G401 (cell line): ENCODE measurements at places on chromosomes 11 and 22. TPM values are rescaled to one million over a fixed set of nuclear protein-coding genes. Genes with fewer than 3 reads are reported as not detected.

GRCh38 chr11:115269191-115269950 lies 234.8 kb downstream of the CADM1 start:
- peak; percentile 72 for DNase-seq

DNA sequence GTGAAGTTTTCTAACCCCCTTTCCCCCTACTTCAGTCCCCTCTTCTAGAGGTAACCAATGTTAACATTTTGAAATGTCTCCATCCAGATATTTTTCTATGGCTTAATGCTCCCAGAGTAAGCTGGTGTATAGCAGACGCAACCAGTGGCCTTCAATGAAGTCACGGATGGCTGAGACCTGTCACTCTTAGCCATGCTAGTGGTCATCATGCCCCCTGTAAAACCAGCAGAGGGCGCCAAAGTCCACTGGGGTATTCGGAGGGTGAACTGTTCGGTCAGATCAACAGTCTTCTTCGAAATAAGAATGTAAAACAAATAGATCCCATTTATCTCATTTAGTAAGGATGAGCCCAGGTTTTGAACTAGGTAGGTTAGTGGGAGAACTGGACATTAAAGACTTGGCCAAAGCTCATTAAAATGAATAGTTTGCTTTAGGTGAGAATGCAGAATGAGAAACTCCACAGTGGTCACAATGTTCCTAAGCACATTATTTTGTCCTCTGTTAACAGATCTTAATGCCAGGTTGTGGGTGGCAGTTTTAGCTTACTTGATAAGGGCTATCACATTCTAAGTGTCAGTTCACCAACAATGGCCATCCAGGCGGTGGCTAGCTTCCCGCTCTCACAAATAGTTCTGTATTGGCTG lies 8.6 kb upstream of the MMP8 start:
- DNase-seq, result peak; percentile 15

DNA sequence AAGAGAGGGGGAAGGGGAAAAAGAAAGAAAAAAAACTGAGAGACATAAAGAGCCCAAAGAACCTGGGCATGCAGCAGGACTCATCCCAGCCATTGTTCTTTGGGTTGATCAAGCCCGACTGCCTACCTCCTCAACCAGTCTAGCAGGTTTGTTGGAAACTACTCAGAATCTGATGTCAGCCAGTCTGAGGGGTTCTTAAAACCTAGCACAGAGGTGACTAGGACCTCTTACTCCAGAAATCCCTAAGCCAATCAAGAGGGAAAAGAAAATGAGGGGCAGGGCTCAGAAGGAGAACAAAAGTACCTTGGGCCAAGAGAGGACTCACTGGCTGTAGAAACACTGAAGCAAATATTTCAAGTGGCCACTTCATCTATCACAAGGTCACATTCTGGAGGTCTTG lies 228.0 kb downstream of the AASDHPPT start:
- DNase-seq, result no peak

DNA sequence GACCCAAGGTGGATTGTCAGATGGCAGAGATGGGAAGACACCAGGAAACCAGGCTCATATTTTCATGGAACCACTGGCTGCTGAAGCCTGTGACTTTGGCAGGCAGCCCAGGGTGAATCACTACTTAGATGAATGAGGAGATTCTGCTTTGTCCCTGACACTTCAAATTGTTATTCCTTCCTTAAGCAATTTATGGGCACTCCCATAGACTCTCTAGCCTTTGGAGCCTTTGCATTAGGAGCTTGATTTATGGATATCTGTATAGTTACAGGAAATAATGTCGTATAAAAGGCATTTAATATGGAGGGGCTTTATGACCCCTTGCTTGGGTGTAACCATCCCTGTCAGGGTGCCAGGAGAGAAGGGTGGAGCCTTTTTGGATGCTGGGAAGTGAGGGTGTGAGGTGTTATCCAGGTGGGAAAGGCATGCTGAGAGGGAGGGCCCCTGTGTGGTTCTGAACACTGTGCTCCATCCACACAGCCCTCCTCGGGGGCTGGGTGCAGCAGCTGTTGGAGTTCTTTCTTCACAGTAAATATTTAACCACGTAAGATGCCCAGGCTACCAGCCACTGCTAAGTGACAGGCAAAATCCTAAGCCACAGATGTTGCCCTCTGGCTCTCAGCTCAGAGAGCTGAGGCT lies 35.3 kb downstream of the IL18 start:
- peak; percentile 11 for DNase-seq

DNA sequence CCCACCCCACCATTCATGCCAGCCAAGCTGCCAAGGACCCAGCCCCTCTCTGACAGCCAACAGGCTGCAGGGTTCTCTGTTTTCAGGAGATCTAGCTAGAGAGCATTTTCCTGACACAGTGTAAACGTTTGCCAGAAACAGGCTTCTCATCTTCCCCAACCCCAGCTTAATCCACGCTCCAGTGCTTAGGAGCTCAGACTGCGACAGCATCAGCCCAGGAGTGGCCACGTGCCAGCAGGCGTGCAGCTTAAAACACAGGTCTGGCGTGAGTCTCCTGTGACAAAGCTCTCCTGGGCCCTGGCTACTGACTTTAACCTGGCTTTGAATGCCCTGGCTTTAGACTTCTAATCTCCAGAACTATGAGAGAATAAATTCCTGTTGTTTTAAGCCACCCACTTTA lies 66.6 kb downstream of the GALNT18 start:
- peak; percentile 78 for DNase-seq

- no peak for DNase-seq
Observed at GRCh38 chr11:9158898-9159391, 67.5 kb upstream of the SCUBE2 start.

DNA sequence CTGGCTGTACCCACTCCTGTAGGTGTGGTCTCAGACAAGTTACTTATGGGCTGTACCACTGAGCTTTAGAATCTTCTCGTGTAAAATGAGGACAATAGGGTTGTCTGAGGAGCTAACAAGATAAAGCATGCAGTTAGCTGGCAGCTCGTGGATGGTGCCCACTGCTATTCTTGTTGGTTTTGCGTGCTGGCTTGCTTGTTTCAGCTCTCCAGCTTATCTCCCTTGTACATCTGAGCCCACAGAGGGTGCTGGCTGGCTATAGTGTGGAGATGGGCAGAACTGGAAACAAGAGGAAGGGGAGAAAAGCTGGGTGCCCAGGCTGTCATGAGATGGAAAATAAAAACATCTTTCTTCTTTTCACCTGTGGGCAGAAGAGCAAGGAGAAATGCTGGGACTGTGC lies 46.5 kb upstream of the GALNT18 start:
- DNase-seq, result no peak

- no peak for DNase-seq
Observed at GRCh38 chr22:39417641-39418040, 18.1 kb downstream of the TAB1 start.

DNA sequence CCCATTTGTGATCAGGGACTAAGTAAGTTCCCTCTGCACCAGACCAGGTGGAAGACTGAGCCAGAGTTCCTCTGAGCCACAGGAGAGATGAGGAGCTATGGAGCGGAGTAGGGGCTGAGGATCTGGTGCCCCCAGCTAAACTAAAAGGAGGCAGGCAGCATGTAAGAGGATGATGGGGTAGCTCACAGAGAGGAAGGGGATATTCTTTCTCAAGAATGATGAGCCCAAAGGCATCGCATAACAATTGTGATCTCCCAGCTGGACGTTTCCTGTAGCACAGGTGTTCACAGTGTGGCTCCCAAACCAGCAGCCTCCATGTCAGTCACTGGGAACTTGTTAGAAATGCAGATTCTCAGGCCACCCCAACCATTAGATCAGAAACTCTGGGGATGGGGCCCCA lies 24.4 kb downstream of the ADAMTS8 start:
- DNase-seq, result no peak

GAL3ST3 gene
- total RNA-seq, result not detected in 2 replicates

TRIM68 gene
- total RNA-seq, result 9.2 and 33.6 TPM in 2 replicates

TEX54 gene
- total RNA-seq, result not detected in 2 replicates

RCOR2 gene
- 53.3 and 54.9 TPM in 2 replicates for total RNA-seq

TPBGL gene
- not detected in 2 replicates for total RNA-seq

CCDC188 gene
- total RNA-seq, result not detected in 2 replicates
